ENCODE measurements at places on chromosomes 7 and 10.

DNA sequence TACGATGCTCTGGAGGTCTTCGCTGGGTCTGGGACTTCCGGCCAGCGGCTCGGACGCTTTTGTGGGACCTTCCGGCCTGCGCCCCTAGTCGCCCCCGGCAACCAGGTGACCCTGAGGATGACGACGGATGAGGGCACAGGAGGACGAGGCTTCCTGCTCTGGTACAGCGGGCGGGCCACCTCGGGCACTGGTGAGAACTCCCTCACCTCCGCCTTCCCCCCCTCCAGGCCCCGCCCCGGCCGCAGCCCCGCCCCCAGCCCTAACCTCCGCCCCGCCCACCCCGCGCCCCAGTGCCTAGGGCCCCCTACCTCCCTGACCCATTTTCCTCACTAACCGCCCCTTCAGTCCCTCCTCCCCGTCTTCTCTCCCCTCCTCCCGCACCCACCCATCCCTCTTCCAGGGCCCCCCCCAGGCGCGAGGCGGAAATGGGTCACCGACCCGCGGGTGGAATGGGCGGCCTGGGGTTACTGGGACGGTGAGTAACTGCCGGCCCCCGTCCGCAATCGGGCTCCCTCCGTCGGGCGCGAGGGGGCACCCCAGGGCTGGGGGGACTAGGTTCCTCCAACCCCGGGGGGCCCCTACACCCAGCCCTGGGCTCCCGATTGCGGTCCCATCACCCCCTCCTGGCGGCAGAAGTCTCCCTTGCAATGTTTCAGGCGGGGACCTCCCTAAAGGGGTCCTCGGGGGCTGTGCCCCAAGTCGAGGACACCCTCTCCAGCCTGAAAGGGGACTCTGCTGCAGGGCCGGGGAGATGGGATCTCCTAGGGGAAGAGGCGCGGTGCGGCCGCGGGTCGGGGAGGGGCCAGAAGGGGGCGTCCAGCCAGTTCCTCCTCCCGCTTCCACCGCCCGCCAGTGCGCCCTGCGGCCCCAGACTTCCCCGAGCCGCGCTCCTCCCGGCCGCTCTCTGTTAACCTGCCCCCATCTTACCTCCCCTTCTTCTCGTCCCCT, 2.1 kb downstream of the PCOLCE start:
- DNase-seq, result peak; percentile 84

DNA sequence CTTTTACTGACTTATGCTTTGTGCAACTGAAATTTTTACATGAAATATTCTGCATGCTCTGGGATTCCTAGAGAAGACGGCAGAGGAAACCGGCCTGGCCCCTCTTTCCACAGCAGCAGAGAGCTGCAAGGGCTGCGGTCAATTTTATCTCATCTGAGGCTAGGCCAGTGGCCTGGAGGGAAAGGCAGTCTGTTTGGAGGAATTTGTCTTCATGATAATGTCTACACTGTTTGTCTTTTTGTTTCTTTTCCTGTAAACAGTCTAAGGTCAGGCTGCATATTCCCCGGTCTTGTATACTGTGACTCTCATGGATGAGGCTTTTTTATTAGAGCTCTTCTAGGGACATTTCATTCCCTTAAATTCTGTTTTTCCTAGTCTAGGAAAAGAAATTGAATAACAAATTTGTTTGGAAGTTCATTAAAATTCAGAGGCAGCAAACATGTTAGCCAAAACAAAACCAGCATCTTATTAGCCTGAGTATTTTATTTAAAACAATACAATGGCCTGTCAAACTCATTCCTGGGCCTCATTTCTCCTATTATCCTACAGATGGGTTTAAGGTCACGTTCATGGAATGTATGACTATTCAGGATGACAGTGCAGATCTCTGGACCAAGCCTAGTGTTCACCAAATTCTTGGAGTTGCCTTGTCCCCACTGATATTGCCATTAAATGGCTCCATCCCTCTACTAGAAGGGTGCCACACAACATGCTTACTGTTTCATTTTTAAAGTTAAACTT, 26.4 kb downstream of the LAMB4 start:
- DNase-seq, result no peak

DNA sequence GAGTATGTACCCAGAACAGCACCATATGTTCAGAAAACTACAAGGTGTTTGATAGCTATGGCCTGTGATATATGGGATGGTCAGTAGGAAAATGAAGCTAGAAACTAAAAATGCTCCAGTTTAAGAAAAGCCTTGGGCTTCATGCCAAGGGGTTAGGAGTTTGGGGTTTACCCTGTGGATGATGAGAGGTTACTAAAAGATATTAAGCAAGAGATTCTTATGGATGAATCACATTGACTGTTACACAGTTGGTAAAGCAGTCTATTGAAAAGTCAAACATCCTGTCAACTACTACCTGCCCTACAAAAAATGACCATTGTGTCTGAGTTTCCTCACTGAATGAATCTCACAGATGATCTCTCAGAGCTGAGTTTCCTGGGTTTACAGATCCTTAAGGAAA, 166.2 kb upstream of the INHBA start:
- DNase-seq, result no peak

- no peak for DNase-seq
Measured at GRCh38 chr10:132806110-132806509, 20.2 kb upstream of the NKX6-2 start.

- DNase-seq, result no peak
Measured at GRCh38 chr7:92615861-92616260, 25.7 kb upstream of the FAM133B start.

- peak; percentile 74 for DNase-seq
Measured at GRCh38 chr7:2608921-2609411, 22.8 kb upstream of the TTYH3 start.

All from ELF-1 (cell line).